GM10248 (cell line): ENCODE measurements at places on chromosomes 13 and 19.
A peak's percentile ranks its signal among the peaks of the same experiment; 100 is the strongest.

GRCh38 chr13:25177012-25177411 is 4.9 kb upstream of the AMER2 start:
- DNase-seq, result no peak

GRCh38 chr13:51614350-51614786 is 30.1 kb downstream of the WDFY2 start:
- peak; percentile 48 for DNase-seq

DNA sequence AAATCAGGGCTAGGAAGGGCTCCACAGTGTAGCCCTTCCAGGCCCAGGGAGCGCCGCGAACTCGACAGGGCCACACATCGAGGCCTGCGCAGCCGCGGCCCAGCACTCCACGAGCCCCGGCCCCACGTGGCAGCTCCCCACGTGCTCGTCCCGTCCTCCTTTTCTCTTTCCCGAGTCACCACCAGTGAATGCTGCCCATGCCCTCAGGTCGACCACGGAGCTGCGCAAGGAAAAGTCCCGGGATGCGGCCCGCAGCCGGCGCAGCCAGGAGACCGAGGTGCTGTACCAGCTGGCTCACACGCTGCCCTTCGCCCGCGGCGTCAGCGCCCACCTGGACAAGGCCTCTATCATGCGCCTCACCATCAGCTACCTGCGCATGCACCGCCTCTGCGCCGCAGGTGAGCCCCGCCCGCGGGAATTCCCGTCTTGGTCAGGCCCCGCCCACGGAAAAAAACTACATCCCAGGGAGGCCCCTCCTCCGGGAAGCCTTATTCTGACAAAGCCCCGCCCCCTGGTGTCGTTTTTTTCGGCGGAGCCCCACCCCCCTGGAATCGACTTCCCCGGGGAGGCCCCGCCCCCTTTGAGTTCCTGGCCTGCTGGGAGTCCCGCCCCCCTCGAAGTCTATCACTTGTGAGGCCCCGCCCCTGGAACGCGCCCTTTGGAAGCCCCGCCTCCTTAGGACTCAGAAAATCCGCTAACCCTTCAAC is 7.0 kb downstream of the HIF3A start:
- no peak for DNase-seq

- DNase-seq, result peak; percentile 76
Measured at GRCh38 chr19:35545855-35546381, 492 bp downstream of the TMEM147 start.

- DNase-seq, result no peak
Measured at GRCh38 chr13:103878891-103879605, 812.8 kb upstream of the SLC10A2 start.

DNA sequence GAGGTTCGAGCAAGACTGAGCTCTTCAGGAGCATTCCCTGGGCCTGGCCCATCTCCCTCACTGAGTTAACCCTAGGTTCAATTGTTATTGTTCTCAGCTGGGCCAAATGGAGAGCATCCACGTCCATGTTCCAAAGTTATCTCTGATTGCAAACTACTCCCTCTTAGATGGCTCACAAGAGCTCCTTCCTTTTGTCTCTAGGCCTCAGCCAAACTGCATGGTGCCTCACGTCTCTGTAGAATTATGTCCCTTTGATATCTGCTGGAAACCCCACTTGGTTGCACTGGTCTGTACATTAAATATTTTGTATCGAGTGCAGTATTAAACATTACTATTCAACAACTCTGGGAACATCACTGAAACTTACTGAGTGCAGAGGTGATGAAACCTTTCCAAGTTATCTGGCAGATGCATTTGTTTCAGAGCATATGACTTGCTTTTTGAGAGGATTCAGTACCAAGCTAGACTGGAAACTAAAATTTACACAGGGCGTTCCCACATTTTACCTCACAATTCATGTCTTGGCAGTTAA is 38.1 kb downstream of the DOCK9 start:
- no peak for DNase-seq

DNA sequence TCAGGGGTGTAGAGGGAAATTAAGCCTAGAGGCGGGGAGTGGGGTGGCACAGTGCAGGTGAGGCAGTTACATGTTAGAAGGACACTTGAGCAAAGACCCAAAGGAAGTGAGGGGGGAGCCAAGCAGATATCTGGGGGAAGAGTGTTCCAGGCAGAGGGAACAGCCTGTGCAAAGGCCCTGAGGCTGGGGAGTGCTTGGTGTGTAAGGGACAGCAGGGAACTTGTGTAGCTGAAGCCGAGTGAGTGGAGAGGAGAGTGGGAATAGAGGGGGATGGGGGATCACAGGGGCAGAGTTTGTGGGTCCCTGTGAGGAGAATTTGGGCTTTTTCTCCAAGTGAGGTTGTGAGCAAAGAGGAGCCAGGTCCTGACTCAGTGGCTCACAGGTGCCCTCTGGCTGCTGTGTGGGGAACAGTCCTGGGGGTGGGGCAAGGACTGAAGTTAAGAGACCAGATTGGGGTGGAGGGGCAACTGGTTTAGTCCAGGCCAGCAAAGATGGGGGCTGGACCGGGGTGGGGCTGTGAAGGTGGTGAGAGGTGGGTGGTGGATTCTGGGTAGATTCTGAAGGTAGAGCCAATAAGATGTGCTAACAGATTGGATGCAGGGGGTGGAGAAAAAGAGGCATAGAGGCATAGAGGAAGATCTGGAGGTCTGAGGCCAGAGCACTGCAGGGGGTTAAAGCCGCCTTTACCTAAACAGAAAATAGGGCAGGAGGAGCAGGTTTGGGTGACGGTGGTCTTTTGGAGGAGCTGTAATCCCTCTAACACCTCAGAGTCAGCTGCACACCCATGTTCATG is 75.3 kb downstream of the CACNA1A start:
- peak; percentile 58 for DNase-seq

DNA sequence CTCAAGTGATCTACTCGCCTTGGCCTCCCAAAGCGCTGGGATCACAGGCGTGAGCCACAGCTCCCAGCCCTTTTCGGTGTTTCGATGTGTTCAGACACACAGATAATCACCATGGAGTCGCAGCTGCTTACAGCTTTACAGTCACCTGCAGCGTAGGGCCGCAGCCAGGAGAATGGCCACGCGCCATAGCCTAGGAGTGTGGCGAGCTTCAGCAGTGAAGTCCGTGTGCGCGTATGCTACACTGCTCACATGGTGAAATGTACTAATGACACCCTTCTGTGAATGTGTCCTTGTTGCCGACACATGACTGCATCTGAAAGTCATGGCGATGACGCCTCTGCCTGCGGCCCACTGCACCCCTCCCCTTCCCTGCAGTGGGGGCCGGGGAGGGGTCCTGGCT is 23.6 kb downstream of the AP3D1 start:
- no peak for DNase-seq

GRCh38 chr13:30711375-30711774 is 24.0 kb upstream of the ALOX5AP start:
- DNase-seq, result no peak

DNA sequence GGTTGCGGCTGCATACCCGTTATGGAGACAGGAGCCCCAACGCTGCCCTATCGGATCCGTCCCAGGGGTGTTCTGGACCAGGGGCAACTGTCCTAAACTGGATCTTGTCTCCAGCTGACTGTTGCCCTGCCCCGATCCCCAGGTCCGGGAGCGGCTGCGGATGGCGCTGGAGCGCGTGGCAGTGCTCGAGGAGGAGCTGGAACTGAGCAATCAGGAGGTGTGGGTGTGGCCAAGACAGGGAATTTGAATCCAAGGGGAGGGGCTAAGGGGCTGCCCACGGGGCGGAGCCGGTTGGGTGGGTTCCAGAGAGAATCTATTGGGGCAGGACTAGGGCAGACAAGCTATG is 9.9 kb downstream of the PPFIA3 start:
- no peak for DNase-seq

GRCh38 chr13:61608138-61608537 is 192.5 kb upstream of the PCDH20 start:
- no peak for DNase-seq

DNA sequence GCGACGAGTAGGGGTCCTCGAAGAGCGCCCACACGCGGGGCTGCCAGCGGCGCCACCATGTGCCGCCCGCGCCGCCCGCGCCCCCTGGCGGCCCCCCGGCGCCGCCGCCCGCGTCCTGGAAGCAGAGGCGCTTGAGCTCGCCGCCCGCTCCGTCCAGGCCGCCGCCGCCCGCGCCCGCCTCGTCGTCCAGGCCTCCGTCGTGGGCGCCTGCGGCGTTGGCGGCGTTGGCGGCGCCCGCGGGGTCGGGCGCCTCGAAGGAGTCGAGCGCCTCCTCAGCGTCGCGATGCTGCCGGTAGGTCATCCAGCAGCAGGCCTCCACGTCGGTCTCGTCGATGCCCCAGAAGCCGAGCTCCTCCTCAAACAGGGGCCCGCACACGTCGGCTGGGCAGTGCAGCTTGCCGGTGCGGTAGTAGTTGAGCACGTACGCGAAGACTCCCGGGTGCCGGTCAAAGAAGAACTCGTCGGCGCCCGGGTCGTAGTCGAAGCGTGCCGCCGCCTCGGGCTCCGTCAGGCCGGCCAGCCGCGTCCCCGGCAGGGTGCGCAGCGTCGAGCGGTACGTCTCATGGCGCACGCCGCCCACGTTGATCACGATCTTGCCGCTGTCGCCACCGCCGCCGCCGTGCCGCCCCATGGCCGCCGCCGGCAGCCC is 829 bp downstream of the KCNC3 start:
- DNase-seq, result peak; percentile 37

DNA sequence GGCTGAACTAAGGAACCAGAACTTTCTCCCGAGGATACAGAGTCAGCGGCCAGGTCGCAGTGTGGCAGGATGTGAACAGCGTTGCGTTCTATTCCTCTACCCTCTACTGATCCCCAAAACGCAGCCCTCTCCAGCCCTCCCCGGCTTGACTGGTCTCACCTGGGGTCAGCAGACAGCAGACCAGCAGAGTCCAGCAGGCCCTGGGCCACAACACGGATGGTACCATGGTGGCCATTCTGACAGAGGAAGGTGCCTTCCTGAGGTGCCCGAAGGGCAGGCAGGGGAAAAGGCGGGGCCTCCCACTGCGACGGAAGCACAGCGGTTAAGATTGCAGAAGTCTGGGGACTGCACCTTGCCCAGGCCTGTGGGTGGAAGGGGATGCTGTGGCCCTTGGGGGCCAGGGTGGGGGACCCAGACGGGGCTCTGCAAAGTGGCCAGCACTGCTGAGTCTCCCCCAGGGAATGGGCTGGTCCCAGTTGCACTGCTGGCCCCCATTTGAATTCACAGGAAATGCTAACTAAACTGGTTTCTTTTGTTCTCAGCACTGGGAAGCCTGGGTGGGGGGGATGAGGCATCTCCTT is at the start of gene ICAM3:
Gene ICAM3 (minus strand): TSS at position 245 of the 581 bp plus-strand sequence. CDS start 10 bp downstream, at position 235.
- DNase-seq, result peak; percentile 79

GRCh38 chr19:29320086-29320485 is 107.1 kb upstream of the UQCRFS1 start:
- no peak for DNase-seq

- DNase-seq, result no peak
Measured at GRCh38 chr13:66468656-66469055, 761.5 kb downstream of the PCDH9 start.

GRCh38 chr13:60453490-60453889 is 56.5 kb downstream of the TDRD3 start:
- no peak for DNase-seq

DNA sequence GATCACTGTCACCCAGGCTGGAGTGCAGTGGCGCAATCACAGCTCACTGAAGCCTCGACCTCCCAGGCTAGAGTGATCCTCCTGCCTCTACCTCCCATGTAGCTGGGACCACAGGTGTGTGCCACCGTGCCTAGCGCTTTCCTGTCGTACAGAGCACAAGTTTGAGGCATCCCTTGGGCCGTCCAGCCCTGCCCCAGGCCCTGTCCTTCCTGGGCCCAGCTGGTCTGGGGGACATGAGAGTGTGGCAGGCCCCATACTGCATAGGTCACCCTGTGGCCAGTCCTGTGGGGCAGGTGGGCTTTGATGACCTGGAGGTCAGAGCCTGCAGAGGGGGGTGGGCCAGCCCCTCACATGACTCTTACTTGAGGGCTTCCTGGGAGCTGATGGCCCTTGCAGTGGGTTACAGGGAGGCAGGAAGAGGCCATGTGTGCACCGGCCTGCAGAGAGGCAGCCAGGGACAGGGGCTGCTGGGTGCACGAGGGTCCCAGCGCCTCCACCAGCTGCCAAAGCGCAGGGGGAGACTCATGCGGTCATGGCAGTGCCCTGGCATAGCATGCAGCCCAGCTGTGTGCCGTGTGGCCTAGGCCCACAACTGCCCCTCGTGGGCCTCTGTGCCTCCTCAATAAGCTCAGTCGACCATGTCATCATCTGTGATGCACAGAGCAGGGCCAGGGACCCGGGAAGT is 61.4 kb downstream of the KDM4B start:
- DNase-seq, result no peak

GRCh38 chr13:83621765-83622421 is 260.4 kb downstream of the SLITRK1 start:
- no peak for DNase-seq

DNA sequence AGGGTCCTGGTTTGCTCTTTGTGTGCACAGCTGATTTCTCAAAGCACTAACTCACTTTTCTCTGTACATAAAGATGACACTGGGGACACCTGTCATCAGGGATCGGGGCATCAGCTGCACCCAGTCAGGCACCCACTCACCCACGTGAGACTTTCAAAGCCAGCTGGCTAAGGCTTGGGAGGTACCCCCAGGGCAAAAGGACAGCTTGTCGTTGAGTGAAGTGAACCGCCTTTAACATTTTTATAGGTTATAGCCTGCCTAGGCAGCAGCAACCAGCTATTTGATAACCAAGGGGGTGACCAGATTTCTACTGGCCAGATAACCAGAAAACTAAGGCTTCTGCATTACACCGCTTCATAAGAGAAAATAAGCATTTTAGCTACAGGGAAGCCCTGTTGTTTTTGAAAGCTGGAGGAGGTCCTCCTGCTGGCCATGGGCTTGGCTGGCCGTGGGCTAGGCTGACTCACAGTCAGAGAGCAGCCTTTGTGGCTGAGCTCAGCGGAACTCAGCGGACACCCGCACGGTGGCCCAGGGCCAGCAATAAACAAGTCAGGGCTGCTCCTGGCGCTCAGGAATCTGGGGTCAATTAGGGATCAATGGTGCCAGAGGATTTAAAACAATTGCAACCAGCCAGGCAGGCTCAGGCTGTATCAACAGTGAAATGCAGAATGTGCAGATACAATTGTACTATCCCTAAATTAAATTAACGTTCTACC is 57.1 kb downstream of the ALOX5AP start:
- DNase-seq, result no peak

GRCh38 chr19:10662384-10663251 is 8.5 kb downstream of the ILF3 start:
- no peak for DNase-seq

DNA sequence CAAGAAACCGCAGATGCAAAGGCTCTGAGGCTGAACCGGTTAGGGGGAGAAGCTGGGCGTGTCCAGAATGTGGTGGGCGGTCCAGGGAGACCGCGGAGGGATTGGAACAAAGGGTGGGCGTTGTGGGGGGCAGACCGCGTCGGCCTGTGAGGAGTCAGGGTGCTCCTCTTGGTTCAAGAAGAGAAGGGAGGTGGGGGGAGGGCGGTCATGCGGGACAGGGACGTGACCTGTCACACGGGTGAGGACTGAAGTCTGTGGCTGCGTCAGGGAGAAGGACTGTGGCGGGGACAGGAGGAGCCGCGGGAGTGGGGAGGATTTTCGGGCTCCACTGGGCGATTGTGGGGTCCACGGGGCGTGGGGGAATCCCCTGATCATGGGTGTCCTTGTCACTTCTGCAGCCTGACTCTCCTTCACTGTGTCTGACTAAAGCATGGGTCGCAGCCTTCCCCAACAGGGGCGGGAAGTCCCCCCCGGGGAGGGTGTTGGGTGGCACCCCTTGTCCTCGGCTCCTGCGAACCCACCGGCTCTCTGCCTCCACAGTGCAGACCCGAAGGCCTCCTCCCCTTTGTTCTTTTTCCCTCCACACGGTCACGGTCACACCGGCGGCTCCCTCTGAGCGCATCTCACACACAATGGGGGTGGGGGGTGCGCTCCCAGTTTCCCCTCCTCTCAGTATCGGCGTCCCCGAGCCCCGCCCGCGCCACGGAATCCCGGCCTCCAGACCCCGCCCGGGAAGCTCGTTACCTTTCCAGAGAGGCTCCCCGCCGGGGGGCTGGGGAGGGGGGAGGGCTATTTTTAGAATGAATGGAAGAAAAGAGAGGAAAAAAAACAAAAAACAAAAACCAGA is 16.4 kb upstream of the KCNN1 start:
- DNase-seq, result no peak
